ENCODE measurements at places on chromosomes 7 and 10.

GRCh38 chr7:50962962-50963374, 180.3 kb upstream of the GRB10 start:
- no peak for DNase-seq

- DNase-seq: no peak
Observed at GRCh38 chr10:86356296-86356695, 10.3 kb downstream of the GRID1 start.

DNA sequence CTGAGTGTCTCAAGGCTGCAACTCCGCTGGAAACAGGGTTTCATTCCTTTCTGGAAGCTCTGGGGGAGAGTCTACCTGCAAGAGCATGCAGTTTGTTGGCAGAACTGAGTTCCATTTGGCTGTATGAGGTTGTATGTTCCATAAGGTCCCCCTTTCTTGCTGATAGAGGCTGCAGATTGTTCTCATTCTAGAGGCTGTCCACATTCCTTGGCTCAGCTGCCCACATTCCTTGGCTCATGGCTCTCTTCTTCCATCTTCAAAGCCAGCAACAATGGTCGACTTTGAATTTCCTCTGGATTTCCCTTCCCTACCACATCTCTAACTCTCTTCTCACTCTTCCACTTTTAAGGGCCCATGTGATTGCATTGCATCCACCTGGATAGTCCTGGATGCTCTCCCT, 147.3 kb upstream of the CDCA7L start:
- DNase-seq: no peak

- DNase-seq: no peak
Observed at GRCh38 chr7:50805447-50806125, 22.9 kb upstream of the GRB10 start.

DNA sequence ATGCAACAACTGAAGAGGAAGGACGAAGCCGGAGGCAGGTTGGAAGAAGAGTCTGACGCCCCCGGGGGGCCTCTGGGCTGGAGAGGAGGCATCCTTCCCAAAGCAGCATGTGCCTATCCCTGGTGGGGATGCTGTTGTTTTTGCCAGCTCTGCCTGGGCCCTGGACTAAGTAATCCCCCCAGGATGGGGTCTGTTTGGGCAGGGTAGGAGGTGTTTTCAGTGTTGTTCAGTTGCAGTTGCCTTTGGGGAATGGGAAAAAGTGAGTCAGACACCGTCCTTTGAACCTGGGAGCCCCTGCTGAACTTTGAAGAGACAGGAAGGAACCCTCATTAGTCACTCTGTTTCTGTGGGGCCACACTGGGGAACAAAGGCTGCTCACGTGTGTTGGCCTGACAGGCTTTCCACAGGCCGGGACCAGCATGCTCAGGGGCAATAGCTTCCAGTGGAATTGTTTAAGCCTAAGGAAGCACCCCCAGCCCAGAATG, 35.2 kb upstream of the GDF10 start:
- peak; percentile 25 for DNase-seq

- DNase-seq: no peak
Observed at GRCh38 chr7:110043519-110043918, 1047.4 kb upstream of the LRRN3 start.

DNA sequence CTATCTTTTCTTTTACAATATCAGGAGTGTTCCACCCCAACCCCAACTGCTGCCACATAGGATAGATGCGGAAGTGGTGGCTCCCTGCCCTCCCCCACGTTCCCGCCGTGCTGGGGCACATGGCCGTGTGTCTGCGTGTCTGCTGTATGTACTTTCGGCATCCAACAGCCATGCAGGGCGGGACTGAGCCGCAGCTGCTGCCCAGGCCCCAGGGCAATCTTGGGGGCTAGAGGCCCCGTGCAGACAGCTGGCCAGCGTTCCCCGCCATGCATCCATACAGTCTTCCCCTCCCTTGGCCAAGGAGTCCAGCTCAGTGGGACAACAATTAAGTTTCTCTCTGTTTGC, 162.7 kb downstream of the DGKB start:
- DNase-seq: no peak

GRCh38 chr10:1372212-1372611, 316.0 kb downstream of the WDR37 start:
- DNase-seq: no peak

DNA sequence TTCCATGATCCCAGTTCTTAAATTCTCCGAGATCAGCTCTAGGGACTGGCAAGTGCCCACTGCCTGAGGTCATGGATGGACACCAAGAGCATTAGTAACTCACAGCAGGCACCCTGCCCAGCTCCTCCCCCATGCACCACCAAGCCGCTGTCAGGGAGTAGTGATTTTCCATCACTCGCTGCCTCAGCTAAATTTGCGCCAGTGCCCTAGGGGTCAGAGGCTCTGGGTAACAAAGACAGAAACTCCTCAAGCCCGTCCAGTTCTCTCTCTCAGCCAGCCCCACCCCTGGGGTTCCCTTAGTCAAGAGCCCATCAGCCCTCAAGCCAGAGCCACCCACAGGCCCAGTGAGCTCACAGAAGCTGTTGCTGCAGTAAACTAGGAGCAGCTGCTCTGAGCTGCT, 30.0 kb downstream of the PAX2 start:
- DNase-seq: no peak

DNA sequence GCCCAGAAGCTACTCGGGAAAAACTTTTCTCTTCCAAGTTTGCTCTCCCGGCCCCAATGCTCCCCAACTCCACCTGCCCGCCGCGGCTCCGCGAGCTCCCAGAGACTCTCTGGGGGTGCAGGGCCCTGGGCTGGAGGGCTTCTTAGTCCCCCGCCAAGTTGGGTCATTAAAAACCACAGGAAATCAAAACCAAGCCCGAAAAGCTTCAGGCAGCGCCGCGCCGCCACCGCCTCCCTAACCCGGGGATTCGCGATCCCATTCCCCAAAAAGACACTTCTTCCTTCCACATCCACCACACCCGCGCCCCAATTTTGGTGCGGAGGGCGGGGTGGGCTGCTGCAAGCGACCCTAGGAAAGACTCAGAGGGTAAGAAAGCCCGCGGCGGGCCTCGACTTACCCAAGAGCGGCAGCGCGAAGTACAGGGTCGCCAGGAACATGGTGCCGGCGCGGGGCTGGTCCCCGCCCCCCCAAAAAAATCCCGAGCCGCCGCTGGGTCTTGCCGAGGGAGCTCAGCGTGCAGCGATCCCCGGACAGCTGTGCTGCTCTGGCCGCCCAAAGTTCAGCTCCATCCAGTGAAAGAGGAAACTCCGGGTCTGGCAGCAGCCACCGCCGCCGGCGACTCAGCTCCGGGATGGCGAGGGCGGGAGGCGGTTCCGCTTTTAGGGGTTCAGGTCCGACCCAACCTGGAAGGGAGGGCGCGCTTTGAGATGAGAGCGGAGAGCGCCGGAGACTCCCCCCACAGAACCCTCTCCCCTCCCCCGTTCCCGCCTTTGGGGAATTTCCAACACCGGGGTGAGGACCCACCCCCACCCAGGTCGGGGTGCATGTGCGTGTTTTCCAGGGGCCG, 1.2 kb downstream of the GFRA1 start:
- DNase-seq: no peak

DNA sequence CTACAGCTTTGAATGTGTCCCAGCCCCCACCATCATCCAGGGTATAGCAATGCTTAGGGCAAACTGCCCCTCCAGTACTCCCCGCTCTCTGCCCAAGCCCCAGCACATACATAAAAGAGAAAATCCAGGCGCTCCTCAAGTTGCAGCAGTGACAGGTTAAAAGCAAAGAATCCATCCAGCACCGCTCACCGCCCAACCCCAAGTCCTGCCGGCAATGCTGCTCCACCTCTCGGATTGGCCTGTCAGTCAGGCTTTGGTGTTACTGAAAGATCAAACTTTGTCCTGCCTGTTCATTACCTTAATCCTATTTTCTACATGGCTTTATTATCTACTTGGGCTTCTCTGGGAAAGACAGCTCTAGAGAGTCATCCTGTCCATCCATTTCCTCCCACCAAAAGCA, 31.9 kb downstream of the DPCD start:
- no peak for DNase-seq

DNA sequence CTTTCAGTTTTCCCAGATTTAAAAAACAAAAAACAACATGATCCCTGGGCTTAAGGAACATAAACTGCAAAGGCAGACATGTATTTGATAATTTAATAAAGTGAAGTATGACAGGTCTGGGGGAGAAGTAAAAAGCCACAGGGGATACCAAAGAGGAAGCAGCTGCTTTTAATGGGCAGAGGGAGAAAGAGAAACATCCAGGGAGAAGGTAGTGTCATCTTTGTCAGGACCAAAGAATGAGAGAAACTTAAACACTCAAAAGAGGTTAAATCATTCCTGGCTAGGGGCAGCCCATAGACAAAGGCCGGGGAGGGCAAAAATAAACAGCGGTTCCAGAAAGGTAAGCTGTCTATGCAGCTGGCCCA, 94.5 kb downstream of the GRB10 start:
- DNase-seq: no peak

DNA sequence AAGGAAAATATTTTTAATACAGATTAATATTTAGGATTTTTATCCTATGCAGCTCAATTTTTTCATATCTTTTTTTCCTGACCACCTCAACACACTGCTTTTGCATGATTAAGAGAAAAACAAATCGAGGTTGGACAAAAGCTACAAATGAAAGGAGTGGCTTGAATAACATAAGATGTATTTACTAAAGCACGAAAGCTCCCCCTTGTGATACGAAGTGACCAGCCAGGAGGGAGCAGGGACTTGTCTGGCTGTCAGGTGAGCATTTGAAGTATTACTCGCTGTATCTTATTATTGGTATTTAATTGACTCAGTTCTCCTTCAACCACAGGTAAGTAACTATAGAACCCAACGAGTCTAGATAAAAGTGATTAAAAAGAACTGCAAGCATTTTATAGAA, 265.2 kb upstream of the PHF14 start:
- no peak for DNase-seq

DNA sequence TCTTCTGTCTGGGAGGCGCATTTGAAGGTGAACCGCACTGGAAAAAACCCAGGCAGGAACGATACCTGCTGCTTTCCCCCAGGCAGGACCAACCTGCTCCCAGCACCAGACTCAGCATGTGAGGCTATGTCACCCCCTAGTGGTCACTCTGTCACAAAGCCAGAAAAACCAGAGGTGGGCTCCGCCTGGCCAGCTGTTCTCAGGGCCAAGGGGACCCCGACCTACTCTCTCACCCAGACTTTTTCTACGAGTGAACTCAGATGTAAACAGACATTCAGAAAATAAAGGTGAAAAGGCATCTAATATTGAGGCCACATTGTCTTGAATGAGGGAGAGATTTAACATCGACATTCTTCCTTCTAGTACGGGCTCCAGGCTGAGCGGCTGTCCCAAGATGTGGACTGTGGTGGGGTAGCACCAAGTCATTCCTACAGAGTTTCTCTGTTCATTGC, 117.3 kb downstream of the PRKAG2 start:
- DNase-seq: peak; percentile 26

DNA sequence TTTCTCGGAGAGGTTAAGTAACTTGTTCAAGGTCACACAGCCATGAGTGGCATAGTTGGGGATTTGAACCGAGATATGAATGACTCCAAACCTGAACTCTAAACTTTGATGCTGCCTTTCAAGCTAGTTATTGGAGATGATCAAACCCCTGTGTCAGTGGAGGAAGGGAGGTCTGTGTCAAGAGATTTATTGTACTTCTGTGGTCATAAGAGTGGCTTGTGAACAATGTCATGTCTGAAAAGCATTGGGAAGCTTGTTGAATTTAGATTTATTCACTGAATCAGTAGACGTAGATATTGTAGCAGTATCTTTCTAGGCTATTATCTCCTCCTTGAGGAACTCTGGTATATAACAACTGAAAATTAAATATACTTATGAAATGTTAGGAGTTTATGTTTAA, 27.3 kb downstream of the SNX10 start:
- DNase-seq: no peak

DNA sequence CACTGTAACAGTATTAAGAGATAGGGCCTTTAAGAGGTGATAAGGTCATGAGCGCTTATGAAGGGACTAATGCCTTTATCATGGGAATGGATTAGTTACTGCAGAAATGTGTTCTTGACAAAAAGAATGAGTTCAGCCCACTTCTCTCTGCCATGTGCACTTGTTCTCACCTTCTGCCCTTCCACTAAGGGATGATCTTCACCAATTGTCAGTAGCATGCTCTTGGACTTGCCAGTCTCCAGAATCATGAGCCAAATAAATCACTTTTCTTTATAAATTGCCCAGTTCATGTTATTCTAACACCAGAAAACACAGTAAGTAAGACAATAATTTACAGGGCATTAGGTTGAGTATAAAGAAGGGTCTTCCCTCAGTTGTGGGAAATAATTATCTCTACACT, 189.1 kb downstream of the CRPPA start:
- no peak for DNase-seq
